Stimulated activated CD8-positive, alpha-beta memory T cell treated with anti-CD3 and anti-CD28 coated beads, Interleukin-4, amount 100 ng/mL, for 1 hour (primary cell): ENCODE measurements at places on chromosomes 2 and 18.

DNA sequence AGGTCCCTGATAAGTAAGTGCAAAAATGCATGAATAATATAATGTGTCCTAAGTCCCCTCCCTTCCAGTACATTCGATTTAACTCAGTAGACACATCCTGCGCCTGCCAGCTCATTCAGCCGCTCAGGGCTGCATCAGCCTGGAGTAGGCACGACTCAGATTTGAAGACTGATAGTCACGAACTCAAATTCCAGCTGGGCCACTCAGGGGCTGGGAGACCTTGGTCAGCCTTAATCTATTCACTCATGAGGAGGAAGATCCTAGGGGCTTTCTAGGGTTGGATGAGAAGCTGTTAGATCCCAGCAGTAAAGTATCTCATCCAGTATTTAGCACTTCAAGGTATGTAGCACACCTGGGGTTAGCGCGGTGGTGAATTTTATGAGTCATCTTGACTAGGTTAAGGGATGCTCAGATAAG lies 98.9 kb upstream of the ODC1 start:
- DNase-seq: no peak

GRCh38 chr2:28102455-28102874 lies 211.9 kb downstream of the BABAM2 start:
- no peak for DNase-seq

DNA sequence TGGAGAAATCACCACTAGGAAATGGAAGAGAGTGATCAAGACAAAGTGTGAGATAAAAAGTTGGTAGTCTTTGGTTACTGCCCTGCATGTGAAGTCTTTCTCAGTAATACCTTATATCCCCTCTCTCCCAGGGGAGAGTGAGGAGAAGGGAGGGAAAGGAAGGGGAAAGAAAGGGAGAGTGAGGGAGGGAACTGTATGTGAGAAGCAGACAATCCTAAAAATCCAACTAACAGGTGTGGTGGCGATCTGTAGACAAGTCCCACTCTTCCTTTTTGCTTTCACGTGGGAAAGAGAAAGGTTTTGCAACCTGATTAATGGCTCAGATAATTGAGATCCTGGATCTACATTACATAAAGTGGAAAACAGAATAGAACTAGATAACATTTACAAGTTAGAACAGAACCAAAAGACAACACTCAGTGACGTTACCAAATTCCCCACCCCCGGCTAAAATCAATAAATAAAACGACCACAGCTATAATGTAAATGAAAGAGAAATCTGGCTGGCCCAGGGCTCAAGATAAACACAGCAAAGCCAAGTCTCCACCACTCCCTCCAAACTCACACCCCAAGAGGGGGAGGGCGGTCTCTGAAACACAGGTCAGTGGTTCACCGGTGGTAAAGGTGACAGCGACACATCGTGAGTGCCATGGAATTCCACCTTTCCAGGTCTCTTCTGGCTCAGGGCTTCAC lies 10.0 kb upstream of the APCDD1 start:
- DNase-seq: no peak

DNA sequence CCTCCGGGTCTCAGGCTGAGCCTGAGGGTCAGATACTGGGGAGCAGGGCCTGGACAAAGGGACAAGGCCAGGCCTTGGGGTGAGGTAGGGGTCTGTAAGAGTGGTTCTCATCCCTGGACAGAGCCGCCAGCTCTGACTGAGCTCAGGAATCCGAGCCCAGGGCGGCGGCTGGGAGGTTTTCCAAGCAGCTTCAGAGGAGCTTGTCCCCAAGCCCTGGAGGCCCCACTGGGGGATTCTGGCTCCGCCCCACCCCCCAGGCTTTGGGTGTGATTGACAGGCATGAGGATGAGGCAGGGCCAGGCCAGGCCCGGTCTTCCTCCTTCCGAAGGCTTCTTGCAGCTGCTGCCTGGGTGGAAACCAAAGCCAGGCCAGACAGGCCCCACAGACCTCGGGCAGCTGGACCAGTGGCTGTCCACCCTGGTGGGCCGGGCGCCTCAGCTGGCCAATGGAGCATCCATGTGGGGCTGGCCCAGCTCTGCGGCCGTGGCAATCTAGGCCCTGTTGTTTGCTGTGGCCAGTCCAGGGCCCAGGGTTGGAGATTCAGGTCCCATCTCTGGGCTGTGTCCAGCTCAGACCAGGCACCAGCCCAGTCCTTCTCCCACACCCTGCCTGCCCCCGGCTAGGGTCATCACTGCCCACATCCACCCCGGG lies 23.1 kb upstream of the GPC1 start:
- no peak for DNase-seq

DNA sequence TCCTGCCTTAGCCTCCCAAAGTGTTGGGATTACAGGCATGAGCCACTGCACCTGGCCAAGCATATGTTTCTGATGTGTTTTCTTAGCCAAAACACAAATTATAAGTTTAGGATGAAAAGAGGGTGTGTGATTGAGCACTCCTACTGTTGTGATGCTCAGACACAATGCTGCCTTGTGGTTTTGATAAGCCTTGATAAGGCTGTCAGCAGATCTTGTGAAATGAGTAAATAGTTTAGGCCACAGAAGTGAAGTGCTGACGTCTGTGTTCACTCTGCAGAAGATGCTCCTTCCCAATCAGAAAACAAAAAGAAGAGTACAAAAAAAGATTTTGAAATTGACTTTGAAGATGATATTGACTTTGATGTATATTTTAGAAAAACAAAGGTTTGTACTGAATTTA lies 24.3 kb downstream of the NCAPH start:
- DNase-seq: no peak

DNA sequence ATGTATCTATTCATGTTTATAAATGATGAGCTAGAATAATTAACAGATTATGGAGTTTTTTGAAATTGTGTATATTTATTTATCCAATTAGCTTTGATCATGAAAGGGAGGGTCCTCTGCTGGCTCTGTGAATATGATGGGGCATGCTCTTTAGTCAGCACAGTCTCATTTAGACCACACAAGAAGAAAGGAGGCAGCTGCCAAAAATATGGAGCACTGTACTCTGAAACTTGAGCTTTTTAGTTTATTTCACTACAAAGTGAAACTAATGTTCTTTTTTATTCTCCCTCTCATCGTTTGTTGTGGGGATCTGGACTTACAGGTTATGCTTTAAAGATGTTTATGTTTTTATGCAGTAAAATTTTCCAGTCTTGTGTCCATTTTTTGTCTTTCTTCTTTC lies 266.9 kb upstream of the GULP1 start:
- DNase-seq: no peak

DNA sequence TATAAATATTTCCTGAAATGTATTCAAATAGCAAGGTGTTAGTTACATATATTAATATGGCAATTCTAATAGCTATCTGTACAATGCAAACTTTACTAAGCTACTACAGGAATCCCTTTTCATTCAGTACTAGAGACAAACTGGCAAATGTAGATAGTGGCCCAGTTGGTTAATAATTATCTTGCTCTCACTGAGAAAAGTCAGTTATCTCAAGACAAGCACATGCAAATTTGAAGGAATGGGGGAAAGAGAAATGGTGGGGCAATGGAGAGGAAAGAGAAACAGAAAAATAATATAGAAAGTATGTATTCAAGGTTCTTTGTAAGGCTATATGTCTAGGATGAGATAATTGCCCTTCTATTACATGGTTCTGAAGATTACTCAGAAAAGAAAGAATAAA lies 280.0 kb downstream of the FIGN start:
- no peak for DNase-seq

DNA sequence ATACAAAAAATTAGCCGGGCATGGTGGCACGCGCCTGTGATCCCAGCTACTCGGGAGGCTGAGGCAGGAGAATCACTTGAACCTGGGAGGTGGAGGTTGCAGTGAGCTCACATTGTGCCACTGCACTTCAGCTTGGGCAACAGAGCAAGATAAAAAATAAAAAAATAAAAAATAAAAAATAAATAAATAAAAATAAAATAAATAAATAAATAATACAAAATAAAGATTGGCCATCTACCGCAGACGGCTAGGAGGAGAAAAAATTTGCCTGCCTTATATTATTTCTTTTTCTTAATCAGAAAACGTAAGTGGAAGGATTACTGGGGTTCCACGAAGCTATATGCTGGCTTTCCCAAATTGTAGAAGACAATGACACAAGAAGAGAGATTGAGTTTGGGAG lies 229.7 kb downstream of the EPHA4 start:
- DNase-seq: no peak

DNA sequence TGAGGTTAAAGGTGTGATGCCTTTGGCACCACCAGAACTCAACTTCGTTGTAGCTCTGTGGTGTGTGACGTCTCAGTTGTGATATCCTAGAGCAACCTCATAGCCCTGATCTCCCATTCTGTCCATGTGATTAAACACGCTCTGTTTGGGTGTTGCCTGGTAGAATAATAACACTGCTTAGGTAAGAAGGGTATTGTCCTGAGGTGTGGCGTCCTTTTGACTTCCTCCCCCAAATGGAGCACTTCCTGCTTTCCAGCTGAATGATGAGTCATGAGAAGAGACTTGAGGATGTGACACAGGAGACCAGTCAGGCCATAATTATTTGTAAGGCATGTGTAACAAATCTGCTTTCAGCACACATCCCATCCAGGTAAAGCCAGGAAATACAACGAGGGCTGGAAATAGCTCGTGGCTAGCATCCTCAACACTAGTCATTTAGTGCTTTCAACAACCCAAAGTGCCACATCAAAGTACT lies 100.7 kb downstream of the RAPGEF4 start:
- DNase-seq: no peak

DNA sequence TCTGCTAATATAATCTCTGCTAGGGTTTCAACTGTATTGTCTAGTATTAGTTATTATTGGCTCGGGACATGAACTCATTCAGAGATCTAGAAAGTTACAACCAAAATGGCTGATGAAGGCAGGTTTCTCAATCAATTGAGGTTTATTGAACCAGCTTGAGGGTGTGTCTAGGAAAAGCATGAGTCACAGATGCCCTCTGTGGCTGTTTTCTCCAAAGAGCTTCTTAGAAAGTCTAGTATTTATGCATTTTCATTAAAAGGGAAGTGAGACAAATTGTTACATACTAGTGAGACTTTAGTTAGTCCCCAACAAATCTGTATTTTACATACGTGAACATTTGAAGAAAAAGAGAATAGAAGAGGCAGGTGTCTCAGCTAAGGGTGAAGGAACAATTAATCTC lies 23.0 kb upstream of the RTTN start:
- no peak for DNase-seq

GRCh38 chr2:45953376-45954027 lies 302.0 kb downstream of the PRKCE start:
- DNase-seq: no peak

- DNase-seq: no peak
Observed at GRCh38 chr18:13611601-13612195, 114.7 kb downstream of the FAM210A start.

DNA sequence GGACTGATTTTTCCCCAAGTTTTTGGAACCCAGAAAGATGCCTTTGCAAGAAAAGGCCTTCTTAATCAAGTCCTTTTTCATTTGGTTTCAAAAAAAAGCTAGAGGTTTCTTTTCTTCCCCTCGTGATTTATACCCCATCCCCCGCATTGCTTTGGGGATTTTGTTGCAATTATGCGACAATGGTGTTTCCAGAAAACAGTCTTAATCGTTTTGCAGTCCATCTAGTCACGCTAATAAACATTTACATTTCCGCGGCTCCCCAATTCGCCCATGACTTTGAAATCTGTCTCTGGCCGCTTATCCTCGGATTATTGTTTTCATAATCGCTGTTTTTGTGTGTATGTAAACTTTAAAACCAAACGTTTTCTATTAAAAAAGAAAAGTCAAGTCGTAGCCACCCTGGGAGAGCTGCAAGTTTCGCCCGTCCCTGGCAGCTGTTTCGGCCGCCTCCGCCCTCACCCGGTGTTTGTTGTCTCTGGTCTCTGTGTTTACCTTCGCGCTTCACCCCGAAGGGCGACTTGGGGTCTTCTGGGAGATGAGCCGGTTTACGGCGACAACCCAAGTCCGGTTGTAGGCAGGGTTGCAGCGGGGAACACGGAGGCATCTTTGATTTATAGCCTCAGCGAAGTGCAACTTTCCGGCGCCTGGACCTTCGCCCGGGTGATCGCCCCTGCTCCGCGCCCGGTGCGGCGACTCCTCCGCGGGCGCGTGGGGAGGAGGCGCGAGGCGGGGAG lies 667 bp downstream of the SP9 start:
- DNase-seq: no peak

DNA sequence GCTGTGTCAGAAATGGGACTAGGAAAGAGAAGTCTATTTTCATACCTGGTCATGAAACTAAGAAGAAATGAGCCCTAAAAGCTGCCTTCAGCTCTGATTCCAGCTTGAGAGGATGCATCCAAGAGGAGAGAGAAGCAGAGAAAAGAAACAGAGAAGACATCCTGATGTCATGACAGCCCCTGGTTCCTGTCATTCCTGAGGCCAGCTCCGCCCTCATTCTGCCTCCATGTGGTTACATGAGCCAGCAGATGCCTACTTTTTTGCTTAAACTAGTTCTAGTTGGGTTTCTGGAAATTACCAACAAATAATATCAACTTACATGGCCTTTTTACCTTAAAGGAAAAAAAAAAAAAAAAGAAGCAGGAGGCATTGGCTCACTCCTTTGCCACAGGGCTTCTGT lies 14.1 kb upstream of the ACKR3 start:
- DNase-seq: no peak

GRCh38 chr2:144703852-144704708 lies 184.2 kb upstream of the ZEB2 start:
- DNase-seq: no peak

- no peak for DNase-seq
Observed at GRCh38 chr2:79100285-79100684, 12.5 kb upstream of the REG1B start.
